CD4-positive, alpha-beta memory T cell (primary cell): ENCODE measurements at places on chromosomes 6 and 20. TPM values are rescaled to one million over a fixed set of nuclear protein-coding genes. Genes with fewer than 3 reads are reported as not detected.
A peak's percentile ranks its signal among the peaks of the same experiment; 100 is the strongest.

- DNase-seq, result no peak
Observed at GRCh38 chr6:135994857-135995544, 143.5 kb downstream of the PDE7B start.

GRCh38 chr6:129686941-129687627, 22.9 kb downstream of the ARHGAP18 start:
- DNase-seq, result peak; percentile 50

DNA sequence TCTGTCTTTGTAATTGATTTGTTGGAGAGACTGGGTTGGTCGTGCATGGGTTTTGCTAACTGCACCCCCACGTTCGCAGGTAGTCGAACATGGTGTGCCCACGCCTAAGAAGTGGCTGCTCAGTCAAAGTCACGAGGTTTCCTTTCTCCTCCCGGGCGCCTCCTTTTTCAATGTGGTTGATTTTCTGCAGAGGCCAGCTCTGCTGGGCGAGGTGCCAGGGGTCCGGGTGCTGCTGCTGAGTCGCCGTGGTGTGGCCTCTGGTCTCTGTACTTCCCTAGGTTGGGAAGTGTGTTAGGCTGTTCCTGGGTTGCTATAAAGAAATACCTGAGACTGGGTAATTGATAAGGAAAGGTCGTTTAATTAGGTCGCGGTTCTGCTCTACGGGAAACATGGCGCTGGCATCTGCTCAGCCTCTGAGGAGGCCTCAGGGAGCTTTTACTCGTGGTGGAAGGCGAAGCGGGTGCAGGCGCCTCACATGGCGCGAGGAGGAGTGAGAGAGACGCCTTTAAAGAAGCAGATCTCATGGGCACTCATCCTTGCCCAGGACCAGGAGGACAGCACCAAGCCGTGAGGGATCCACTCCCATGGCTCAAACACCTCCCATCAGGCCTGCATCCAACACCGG, 14.1 kb downstream of the OSBPL2 start:
- DNase-seq, result no peak

- DNase-seq, result no peak
Observed at GRCh38 chr6:166929542-166930189, 26.7 kb downstream of the RNASET2 start.

- DNase-seq, result no peak
Observed at GRCh38 chr6:3939964-3940363, 90.8 kb downstream of the FAM50B start.

GRCh38 chr20:62168061-62168460, 14.8 kb upstream of the MTG2 start:
- DNase-seq, result no peak

DNA sequence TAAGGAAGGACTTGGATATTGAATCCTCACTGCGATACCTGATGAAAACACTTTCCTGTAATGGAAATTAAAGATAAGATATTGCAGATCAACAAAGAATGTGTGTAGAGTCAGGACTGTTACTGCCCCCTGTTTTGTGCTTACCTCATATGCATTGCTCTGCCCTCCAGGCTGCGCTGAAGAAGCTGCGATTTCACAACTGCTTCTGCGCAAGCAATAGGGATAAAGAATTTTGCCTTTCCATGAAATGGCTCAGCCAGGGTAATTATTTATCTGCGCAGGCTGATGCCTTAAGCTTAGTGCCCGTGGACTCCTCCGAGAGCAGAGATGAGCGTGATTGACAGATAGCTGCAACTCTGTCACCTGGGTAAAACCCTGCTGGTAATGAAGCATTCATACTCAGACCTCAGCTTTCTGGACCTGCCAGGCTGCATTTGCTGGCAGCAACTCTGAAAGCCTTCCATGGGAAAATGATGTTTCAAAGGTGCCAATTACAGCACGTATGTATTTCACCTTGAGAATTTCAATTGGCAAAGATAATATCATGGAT, 370.6 kb downstream of the SAMD5 start:
- no peak for DNase-seq

- no peak for DNase-seq
Observed at GRCh38 chr20:5606350-5606749, 143.9 kb upstream of the SHLD1 start.

DNA sequence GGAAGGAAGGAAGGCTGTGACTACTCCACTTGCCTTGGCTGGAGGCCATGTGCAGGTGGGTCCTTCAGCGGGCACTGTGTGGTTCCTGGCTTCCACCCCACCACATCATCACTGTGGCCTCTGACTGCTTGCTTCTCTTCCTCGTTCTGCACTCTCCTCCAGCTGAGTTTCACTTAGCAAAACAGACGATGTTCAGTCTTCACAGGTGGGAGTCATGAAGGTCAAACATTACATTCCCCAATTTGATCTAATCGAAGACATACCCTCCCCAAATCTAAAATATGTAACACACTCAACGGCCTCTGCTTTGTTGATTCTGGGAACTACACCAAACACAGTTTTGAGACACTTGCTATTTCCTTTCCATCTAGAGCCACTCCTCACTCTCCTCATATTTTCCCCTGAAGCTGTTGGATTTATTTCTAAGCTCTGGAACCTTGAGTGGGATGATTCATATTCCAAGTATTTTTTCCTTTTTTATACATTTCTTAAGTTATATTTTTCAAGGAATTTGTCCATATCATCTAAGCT, 132.5 kb upstream of the FOXA2 start:
- DNase-seq, result no peak

- DNase-seq, result no peak
Observed at GRCh38 chr6:98648211-98648914, 186.0 kb upstream of the POU3F2 start.

- no peak for DNase-seq
Observed at GRCh38 chr6:90263633-90264032, 33.0 kb downstream of the BACH2 start.

DNA sequence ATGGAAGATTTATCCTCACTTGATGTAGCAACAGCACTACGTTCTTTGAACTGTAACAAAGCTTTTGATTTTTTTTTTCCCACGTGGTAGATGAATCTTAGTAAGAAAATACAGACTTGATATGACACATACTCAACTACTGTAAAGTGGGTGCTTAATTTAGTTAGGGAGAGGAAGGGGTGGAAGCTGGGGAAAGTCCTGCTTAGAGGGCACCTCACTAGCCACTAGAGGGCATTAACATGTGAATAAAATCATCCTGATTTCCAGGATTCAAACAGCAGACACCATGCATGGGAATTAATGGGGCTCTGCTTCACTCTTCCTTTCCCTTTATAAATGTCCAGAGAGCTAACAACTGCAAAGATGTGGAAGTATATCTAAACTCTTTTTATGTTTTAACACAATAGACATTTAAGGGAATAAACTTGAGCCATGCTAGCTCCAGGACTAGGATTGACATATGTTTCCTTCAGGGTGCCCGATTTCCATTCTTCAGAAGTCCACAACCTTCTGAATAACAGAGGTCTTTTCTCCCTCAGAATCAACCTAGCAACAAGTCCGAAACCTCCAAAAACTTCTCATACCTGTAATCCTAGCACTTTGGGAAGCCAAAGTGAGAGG, 250.1 kb downstream of the ATXN1 start:
- no peak for DNase-seq

GRCh38 chr6:27617046-27617687, 144.3 kb upstream of the ZNF184 start:
- DNase-seq, result no peak

- no peak for DNase-seq
Observed at GRCh38 chr6:19715167-19715551, 122.0 kb upstream of the ID4 start.

- DNase-seq, result no peak
Observed at GRCh38 chr20:21640556-21640955, 64.9 kb upstream of the PAX1 start.

- no peak for DNase-seq
Observed at GRCh38 chr20:14855171-14855570, 517.8 kb upstream of the FLRT3 start.

GRCh38 chr6:46422619-46423018, 68.6 kb downstream of the RCAN2 start:
- DNase-seq, result no peak

- no peak for DNase-seq
Observed at GRCh38 chr6:146795479-146796133, 196.8 kb downstream of the ADGB start.

DNA sequence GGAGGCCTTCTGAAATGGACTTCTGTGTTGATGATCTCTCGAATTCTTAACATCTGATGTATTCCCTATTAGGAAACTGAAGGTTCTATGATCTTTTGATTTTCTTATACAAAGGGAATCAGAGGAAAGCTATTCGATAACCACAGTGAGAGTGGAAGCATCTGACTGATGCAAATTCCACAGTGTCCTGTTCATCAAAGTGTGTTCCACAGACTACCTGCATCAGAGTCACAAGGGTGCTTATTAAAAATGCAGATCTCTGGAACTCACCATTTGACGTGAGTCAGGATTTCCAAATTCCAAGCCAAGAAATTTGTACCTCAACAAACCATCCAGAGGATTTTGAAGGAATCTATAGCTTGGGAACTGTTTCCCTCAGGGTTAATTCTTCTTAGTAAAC, 4.4 kb upstream of the MEP1A start:
- no peak for DNase-seq

DNA sequence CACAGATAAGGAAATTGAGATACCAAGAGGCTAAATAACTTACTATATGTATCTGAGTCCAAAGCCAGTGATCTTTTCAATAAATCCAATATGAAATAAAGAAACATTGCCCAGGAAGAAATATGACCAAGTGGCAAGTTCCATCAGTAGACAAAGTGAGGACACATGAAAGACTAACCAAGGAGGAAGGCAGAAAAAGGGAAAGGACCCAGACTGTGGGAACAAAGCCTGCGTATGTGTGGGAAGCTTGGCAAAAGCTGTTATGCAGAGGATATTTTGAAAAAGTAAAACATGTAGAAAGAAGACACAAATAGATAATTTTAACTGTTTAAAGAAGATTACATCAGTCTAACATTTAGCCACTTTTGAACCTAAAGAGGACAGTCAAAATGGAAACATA, 264.4 kb upstream of the PRDM1 start:
- DNase-seq, result no peak

GRCh38 chr6:143859891-143860660, 4.2 kb upstream of the ZC2HC1B start:
- DNase-seq, result no peak

DNA sequence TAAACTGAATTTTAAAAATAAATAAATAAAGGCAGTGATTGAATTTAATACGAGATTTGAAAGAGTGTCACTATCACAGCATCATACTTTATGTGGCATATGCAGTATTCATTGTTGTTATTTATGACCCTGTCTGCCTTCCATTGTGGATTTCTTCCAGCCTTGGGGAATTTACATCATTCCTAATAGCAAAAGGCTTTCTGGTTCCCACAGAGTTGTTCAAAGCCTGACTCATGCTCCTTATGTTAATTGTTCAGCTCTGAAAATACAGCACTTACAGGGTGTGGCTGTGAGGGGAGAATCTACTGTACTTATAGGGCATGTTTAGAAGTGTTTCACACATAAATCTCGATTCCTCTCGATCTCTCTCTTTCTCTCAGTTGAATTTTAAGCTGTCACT, 54.4 kb downstream of the JAG1 start:
- DNase-seq, result no peak

DNA sequence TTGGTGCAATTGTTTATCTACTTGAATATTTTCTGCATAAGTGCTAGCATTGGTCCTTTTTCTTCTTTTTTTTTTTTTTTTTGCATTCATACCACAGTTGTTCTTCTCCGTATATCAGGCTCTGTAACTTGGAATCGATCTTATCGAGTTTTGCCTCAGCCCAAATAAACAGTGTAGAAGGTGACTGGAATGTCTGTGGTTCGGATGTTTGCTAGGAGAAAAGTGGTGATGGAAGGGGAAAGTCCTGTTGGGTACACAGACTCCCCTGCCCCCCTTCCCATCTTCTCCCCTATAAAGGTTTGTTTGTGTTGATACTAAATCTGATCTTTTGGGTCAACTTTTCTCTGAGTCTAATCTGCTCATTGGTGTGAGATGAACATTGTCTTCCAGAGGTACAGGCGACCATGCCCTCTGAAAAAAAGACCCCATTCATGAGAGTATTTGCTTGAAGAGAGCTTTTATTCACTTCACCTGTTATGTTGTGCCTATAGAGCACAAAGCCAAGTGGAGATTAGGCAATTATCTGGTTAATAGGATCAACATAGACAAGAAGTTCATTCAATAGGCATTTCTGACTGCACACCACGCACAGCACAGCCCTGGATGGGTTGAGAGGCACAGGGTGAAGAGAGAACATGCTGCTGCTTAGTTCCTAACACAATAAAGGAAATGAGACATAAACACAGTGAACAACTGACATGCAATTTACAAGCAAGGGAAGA, 620.0 kb downstream of the PKHD1 start:
- DNase-seq, result no peak

GRCh38 chr20:32080783-32081182, 28.7 kb upstream of the TM9SF4 start:
- no peak for DNase-seq

The SYCP2 gene
- 1.6 TPM for polyA plus RNA-seq

The SLC52A3 gene
- polyA plus RNA-seq, result not detected

The NOTCH4 gene
- polyA plus RNA-seq, result 0.70 TPM

The CRISP2 gene
- polyA plus RNA-seq, result not detected

The VGLL2 gene
- polyA plus RNA-seq, result not detected

The NKX2-4 gene
- not detected for polyA plus RNA-seq

The ANKRD6 gene
- polyA plus RNA-seq, result 4.2 TPM

The HTR1E gene
- not detected for polyA plus RNA-seq

The HLA-DQB1 gene
- polyA plus RNA-seq, result 1.4 TPM
